IPS DF 6.9 (cell line): ENCODE measurements at places on chromosomes 2 and 18.

- no peak for DNase-seq
Observed at GRCh38 chr2:32008805-32009515, 1.8 kb downstream of the MEMO1 start.

GRCh38 chr2:236054621-236055305, 113.4 kb downstream of the GBX2 start:
- no peak for DNase-seq

- no peak for DNase-seq
Observed at GRCh38 chr2:110748489-110748867, 16.1 kb downstream of the ACOXL start.

DNA sequence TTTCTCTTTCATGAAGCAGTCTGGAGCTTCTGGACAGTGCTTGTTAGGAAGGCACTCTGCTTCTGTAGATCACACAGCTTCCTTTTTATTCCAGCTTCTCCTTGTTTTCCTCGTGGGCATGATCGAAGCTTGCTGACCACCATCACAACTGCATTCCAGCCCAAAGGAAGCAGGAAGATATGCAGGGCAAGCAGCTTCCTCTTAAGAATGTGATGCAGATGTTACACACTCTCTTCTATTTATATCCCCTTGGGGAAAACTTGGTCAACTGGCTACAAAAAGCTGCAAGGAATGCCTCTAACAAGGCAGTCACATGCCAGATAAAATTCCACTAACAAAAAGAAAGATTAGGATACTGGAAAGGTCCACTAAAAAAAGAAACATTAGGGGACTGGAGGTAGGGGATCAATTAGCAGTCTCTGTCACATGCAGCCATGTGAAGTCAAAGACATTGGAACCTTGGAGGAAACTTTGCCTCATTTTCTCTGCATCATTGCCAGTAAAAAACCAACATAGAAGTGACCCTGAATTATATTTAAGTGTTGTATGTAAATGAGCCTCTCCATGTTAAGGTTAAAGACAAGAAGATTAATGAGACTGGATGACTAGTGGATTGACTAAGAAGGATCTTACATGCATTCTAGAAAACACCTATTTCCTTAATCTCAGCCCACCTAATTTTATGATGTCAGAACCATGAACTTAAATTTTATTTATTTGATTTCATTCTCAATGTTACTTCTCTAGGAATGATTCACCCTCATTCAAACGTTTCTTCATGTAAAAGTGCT, 98.3 kb downstream of the NAB1 start:
- no peak for DNase-seq

DNA sequence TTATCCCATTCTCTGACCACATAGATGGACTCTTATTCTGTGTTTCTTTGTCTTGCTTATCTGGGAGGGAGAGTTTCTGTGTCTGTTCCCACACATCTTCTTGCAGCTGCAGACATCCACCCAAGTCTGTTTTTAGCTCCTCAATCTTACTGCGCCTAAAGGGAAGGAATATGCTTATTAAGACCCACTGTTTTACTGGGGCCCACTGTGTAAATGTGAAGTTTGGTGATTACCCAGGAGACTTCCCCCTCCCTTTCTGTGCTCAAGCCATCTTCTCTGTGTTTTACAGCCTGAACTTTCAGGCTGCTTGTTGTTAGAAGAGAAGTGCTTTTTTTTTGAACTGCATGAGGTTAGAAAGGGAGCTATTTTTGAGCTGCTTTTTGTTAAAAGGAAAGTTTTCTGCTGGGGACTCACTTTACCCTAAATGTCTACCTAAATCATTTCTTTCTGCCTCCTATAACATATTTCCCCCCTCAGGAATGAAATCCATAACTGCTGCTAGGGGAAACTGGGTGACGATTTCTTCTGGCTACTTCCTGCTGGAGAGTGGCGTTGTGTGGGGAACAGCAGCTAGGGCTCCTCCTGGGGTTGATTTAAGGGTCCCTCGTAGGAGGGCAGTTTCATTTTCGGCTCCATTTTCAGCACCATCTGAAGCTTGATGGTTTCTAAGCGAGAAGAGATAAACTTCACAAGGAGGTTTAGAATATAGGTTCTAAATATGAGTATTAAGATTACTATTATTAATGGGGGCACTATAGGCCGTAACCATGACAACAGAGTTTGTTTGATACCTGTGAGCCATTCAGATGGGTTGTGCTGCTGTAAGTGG, 39.5 kb upstream of the GMCL1 start:
- no peak for DNase-seq

DNA sequence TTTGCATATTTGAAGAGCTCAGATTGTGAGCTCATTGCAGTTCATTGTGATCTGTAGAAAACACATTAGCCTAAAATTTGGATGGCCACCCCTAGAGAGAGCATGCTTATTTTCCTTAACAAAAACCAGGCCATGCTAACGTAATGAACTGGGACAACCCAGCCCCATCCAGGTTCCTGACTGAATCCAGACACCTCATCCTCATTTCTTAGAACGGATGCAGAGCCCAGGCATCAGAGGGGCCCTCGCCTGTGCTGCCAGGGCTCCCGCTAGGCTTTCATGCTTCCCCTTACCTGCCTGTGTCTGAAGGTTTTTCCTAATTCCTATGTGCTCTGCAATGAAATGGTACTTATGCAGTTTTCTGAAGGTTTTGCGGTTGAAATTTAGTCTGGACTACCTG, 171.1 kb downstream of the CCDC102B start:
- DNase-seq, result no peak

DNA sequence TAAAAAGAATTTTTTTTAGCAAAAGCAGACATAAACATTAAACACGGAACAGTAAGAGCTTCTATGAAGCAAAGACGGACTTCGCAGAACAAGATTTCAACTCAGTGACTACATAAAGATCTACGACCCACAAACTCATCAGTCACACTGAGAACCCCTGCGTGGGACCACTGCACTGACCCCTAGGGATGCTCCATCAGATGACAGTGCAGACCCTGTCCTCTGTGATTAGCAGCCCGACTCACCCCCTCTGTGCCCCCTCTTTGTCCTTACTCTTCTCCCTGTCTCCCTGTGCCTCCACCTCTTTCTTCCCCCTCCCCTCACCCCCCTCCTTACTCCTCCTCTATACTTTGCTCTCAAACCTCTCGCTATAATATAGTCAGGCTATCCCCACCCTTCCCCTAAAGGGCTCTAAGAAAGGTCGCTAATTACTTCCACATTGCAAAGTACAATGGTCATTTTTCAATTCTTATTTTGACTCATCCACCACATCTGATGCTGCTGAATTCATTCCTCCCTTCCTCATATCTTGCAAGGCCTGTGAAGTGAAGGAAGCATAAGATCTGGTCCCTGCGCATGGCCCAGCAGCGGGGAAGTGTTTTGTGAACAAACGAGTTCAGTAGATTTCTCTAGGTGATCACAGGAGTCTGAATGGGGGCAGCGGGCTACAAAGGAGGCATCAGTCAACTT, 89.3 kb downstream of the CABYR start:
- no peak for DNase-seq

DNA sequence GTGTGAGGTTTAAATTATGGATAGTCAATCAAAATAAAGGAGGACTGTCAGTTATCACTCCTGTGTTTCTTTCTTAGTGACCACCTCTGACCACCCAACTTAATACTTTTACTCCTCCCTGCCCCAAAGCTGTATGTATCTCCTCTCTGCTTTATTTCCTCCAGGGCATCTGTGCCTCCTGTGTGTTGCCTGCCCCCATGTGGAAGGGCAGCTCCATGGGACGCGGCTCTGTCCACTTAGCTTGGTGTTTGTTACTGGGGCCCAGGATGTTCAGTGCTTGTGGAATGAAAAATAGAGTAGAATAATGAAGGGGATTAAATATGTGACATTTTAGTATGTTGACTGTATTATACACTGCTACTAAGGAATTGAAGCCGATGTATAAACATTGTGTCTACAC, 9.8 kb downstream of the ACP1 start:
- DNase-seq, result no peak

- DNase-seq, result no peak
Observed at GRCh38 chr2:61943251-61943650, 37.8 kb downstream of the COMMD1 start.

DNA sequence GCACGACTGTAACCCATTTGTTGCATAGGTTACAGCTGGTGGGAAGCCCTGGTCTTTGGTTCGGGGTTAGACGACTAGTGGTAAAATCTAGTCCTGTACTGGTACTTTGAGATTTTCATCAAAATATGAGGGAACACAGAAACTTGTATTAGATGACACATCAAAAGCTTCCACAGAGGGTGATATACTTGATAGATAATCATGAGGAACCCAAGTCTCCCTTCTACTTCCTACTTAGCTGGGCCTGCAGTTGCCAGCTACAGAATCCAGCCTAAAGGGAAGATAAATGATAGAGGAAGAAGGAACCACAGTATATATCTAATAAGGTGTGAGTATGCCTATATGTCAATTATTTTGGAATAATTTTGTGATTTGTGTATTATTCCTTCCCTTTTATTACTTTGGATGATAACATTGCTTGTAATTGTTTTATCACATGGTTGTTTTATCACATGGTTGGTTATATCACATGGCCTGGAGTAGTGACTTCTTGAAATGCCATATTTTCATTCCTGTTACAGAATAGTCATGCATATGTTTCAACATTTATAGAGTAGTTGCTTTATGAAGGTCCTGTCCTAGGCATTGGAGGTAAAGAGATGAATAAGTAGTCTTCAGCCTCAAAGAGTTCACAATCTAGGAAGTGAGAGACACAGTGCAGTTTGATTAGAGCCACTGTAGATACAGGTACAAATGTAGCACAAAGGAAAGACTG, 2.9 kb downstream of the AGPS start:
- no peak for DNase-seq

GRCh38 chr2:239291475-239292350, 109.1 kb downstream of the HDAC4 start:
- DNase-seq, result peak; percentile 68

DNA sequence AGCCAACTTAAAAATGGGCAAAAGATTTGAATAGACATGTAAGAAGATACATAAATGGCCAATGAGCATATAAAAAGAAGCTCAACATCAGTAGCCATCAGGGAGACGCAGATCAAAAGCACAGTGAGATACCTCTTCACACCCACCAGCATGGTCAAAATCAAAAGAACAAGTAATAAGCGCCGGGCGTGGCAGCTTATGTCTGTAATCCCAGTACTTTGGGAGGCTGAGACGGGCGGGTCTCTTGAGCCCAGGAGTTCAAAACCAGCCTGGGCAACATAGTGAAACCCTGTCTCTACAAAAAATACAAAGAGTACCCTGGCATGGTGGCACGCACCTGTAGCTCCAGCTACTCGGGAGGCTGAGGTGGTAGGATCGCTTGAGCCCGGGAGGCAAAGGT, 4.6 kb upstream of the CIB4 start:
- no peak for DNase-seq

GRCh38 chr2:112665113-112665780, 19.5 kb downstream of the SLC20A1 start:
- DNase-seq, result no peak

DNA sequence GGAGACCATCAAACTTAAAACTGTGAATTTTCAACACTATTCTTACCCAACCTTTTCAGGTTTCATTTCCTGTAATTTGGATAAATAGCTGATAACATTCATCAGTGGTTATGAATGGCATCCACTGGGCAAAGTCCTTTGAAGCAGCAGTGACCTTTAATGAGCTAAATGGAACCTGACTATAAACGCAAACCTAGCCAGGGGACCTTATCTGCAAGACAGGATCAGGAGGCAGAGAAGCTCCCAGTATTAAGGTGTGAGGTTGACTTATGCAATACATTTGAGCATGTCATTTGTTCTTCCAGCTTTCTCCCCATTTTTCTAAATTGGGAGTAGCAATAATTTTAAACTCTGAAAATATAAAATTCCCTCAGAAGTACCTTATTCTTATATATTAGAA, 38.4 kb downstream of the CREG2 start:
- no peak for DNase-seq

DNA sequence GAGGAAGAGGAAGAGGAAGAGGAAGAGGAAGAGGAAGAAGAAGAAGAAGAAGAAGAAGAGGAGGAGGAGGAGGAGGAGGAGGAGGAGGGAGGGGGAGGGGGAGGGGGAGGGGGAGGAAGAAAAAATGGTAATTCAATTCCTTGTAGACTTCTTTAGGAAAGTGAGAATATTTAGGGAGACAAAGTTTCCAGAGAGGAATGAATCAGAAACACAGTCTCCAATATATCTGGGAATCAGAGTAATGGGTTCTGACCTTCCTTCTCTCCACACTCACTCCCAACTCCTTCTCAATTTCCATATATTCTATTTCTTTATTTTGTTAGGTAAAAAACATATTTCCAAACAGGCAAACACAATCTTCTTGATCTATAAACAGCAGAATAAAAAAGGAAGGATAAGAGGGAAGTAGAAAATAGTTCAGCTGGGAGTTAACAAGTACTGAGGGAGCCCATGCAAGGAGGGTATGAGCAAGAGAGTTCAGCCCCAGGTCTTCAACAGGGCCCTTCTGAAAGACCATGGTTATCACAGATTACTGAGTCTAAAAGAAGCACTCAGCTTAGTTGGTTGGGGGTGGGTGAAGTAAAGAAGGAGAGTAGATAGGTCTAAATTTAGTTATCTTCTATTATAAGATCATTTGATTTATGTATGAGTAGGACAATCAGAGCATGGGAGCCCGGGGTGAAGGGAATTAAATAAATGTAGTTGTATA, 480.8 kb downstream of the NRXN1 start:
- no peak for DNase-seq

GRCh38 chr2:232903989-232904388, 33.9 kb downstream of the SNORC start:
- no peak for DNase-seq

DNA sequence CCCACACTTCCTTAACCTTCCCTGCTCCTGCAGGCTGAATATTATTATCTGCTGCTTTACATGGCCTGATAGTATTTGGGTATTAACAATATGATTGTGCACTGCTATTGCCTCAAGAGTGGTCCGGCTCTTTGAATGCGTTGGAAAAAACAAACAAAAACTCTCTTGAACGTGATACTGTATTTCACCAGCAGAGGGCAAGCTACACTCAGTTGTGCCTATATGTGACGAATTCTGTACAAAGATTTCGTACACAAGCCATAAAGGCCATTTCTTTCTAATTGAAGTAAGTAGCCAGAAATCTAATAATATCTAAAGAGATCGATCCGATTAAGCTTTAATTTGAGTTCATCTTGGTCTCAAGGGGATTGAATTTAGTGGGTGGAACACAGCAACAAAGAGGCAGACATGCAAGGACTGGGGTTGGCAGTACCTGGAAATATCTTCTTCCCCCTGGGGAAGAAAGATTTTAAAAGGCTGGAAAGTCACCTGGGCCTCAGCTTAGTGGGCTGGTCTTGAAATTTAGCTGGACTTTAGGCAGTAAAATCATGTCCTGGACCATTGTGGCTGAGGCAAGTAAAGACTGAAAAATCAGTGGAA, 49.3 kb upstream of the RAB6D start:
- no peak for DNase-seq

- DNase-seq, result no peak
Observed at GRCh38 chr2:50402654-50402960, 629.3 kb downstream of the NRXN1 start.

DNA sequence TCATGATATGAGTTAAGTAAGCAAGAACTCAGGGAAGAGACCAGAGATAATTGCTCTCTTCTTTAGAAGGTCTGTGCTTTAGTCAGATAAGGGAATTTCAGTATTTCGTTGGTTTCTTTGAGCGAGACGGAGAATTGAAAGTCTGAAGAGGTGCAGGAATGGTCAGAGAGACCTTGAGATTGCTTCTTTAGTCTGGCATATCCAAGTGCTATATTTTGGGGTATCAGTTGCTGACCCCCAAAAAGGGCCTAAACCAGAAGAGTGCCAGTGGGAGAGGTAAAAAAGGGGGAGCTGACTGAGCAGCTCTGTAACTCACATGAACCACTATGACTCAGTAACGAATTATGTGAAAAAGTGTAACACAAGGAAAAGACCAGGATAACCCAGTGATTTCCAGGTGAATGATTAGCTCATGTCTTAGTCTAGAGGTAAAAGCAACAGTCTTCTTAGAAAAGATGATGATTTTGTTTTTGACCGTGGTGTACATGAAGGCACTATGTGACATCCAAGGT, 932.9 kb downstream of the TDRD15 start:
- DNase-seq, result no peak
